ENCODE measurements at places on chromosomes 13 and 19. TPM values are rescaled to one million over a fixed set of nuclear protein-coding genes. Genes with fewer than 3 reads are reported as not detected.

DNA sequence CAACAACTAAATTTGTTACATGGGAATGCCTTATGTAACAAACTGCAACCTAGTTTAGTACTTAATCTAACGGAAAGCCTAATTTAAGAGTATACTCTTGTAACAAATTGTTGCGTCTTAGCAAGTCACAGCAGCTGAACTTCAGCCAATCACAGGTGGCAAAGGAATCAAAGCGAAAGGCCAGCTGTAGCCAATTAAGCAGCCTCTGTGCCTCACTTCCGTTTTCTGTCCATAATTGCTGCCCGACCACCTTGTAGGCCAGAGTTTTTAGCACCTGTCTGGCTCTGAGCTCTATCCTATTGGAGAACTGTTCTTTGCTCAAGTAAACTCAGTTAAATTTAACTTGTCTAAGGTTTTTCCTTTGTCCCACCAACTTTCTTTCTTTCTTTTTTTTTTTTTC lies 18.1 kb upstream of the HSPH1 start:
- DNase-seq = no peak

- DNase-seq = no peak
Measured at GRCh38 chr13:77584106-77584505, 48.6 kb downstream of the SCEL start.

Gene CEACAM8
- total RNA-seq = not detected

Gene SIGLEC5
- total RNA-seq = not detected

DNA sequence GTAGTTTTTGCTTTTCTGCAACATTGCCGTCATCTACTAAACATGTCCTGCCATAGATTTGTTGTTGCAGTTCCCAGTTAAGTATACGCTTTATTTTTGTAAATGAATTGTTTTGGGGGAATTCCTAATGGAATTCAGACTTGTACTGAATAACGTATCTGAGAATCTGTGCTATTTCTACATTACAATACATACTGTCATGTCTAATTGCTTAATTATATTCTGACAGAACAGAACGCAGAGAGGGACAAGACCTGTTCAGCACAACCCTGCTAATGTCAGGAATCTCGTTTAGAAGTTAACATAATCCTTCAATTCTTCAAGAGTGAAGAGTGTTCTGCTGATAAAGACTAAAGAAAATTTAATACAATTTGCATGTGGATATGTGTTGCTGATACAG lies 861.1 kb upstream of the KLHL1 start:
- no peak for DNase-seq

DNA sequence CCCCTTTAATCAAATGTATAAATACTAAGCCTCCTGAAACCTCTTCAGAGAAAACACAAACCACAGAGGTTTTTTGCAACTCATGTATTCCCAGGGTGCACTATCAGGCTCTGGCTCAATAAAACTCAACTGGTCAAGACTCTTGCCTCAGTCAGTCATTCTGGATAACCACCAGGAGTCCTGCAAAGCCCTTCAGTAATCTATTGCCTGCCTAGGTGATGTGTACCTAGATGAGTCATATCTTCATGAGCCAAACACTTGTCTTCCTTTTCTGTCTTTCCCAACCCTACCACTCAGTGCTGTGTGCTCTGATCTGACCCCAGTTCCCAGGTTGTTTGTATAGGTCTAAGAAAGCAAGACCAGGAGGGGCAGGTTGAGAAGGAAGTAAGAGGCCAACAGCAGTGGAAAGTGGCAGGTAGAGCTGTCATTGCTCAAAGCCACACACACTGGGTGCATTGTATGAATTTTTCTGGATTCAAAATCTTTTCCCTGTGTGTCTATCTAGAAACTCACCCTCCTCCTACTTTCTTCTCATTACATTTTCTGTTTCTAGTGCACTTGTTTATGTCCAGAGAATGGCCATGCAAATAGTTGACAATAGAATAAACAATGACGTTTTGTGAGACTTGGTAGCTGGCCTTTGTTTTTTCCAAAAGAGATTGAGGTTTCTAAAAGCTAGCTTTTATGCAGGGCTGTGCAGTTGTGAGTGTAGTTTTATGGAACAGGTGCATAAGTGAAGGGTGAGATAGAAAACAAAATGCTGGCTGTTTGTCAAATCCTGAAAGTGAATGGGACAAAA lies 48.1 kb downstream of the PSG1 start:
- no peak for DNase-seq

- DNase-seq = no peak
Measured at GRCh38 chr13:109541081-109541480, 245.3 kb downstream of the IRS2 start.

Gene DNAJC15
- 18.8 TPM for total RNA-seq

GRCh38 chr13:50226515-50227155 lies 211.4 kb downstream of the KCNRG start:
- no peak for DNase-seq

DNA sequence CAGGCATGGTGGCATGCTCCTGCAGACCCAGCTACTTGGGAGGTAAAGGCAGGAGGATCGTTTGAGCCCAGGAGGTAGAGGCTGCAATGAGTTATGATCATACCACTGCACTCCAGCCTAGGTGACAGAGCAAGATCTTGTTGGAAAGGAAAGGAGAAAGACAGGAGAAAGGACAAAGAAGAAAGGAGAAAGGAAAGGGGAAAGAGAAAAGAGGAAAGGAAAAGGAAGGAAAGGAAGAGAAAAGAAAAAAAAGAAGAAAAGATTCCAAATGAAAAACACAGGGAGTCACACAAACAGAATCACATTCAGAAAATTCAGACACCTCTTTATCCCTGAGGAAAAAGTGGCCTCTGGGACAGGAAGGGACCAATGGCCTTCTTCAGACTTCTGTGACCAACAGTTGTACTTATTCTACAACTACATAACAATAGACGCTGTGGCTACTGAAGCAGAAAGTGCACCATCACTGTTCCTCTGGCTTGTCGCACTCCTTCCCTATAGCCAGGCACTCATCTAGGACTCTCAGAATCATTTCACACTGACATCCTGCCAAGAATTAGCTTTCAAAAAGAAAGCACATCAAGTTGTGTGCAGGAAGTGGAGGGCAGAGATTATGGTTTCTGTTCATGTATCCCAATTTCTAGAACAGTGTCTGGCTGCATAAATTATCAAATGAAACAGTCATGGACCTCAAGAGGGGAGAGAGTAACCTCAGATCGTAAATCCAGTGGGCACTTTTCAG lies 5.9 kb downstream of the MTMR6 start:
- DNase-seq = peak; percentile 12

- DNase-seq = no peak
Measured at GRCh38 chr19:48961051-48961649, 4.0 kb upstream of the FTL start.

GRCh38 chr13:106177146-106177545 lies 358.3 kb downstream of the EFNB2 start:
- no peak for DNase-seq

GRCh38 chr19:2097203-2097885 lies 629 bp downstream of the IZUMO4 start:
- DNase-seq = no peak

GRCh38 chr19:944171-944567 lies 18.3 kb downstream of the ARID3A start:
- DNase-seq = peak; percentile 85

Gene THSD8
- 3.2 TPM for total RNA-seq

GRCh38 chr13:107209824-107210722 lies 642.1 kb upstream of the ARGLU1 start:
- no peak for DNase-seq

All from kidney (tissue), 22 donors.